NCI-H187 (cell line): ENCODE measurements at places on chromosomes 7 and 10.

GRCh38 chr7:8177109-8177933, 84.6 kb downstream of the ICA1 start:
- DNase-seq, result no peak

- no peak for DNase-seq
These were observed 73.2 kb downstream of the GRID1 start for GRCh38 chr10:86293396-86293791.

DNA sequence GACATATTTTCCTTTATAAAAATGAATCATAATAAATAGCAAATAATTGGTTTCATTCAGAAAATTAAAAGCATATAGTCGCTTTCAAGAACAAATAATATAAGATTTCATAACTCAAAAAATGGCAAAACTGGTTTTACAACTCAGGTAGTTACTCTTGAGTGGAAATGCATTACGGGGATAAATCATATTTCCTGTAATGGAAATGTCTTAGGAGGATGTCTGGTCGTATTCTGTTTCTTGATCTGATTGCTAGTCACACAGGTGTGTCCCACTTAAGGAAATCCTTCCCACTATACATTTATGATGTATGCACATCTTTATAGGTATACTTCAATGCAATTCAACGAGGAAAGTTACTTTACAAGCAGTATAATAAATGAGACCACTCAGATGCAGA, 20.7 kb downstream of the NRAP start:
- no peak for DNase-seq

DNA sequence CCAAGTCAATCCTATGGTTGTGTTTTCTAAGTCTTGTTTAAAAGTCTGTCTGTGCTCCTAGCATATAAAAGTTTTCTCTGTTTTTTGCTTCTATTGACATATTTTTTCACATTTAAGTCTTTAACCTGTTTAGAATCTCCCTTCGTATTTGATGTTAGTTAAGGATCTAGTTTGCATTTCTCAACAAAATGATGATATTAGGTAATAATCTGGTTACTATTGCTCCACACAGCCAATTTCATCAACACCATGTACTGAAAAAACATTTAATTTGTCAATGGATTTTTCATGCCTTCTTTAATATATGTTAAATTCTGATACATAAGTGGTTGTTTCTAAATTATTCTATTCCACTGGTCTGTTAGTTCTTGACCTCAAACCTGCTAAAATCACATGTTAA, 17.5 kb upstream of the TSGA13 start:
- DNase-seq, result no peak

DNA sequence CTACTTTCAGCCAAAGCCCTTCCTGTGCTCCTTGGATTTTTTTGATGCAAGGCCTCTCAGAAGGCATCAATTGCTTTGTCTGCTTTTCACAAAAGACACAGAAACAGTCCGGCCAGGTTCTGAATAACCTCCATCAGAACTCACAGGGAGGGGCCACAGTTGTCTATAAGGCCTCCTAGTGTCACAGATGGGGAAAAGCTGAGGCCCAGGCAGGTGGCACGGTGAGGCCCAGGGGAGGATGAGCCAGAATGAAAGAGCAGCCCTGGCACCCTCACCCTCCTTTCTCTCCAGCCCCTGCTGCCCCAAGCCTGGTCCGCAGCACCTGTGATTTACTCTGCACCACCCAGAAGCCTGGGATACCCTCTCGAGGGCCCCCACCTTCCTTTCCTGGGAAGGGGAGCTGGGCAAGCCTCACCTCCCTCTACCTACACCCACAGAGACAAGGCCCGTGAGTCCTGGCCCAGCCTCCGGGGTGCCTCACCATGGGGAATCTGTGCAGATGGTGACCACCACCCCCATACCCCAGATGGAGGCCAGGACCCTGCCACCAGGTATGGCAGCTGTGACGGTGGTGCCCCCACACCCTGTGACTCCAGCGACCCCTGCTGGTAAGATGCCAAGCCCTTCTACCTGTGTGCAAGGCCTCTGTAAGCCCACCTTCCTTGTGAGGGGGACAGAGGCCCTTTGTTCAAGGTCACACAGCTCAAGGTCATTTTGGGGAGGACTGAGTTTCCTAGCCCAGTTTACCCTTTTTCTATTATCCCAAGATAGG, 26.2 kb upstream of the ZNF467 start:
- DNase-seq, result no peak

DNA sequence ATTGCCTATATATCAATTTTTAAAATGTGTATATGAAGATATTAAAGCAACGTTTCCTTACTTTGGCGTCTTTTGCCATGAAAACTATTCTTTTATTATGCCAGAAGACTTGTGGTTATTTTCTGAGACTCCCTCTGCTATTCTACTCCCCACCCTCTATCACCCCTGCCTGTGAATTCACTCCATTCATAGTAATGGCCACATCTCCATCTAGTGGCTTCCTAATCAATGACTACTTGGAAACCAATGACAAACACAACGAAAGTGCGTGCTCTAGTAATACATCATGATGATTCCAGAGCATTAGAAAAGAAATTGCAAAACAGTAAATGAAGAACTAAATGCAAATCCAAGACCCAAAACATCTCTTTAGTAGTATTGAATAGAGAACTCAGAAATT, 186.7 kb upstream of the HGF start:
- DNase-seq, result no peak

GRCh38 chr7:92682903-92683539, 92.8 kb upstream of the FAM133B start:
- DNase-seq, result no peak

GRCh38 chr10:3146289-3146688, 26.3 kb downstream of the PITRM1 start:
- no peak for DNase-seq

GRCh38 chr7:38296059-38296857, 22.8 kb upstream of the TARP start:
- no peak for DNase-seq
